ENCODE measurements at places on chromosomes 1 and 21.

DNA sequence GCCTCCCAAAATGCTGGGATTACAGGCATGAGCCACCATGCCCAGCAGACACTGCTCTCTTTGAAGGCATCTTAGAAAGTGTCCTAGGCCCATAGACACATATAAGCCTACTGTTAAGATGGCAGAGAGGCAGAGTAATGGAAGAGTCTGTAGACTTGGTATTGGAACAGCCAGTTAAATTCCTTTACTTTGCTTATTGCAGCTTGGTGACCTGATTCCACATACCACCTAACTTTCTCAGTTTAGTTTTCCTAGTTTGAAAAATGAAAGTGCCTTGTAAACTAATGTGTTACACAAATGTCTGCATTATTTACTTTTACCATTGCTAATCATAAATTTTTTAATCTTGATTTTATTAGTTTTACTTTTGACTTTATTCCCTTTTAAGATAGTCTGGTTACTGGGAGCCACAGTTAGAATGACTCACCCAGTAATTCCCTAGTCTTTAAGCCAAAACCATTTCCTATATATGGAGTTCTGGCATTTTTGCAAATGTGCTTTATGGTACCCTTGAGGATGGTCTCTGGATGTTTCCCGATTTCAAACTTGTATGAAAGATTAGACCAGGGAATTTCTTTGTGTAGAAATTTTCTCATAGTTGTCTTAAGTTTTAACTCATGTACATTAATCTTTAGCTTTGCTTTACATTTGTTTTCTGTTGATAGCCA, 6.4 kb downstream of the SMAP2 start:
- DNase-seq, result peak; percentile 75

GRCh38 chr1:29292344-29292743, 56.0 kb downstream of the PTPRU start:
- DNase-seq, result no peak

DNA sequence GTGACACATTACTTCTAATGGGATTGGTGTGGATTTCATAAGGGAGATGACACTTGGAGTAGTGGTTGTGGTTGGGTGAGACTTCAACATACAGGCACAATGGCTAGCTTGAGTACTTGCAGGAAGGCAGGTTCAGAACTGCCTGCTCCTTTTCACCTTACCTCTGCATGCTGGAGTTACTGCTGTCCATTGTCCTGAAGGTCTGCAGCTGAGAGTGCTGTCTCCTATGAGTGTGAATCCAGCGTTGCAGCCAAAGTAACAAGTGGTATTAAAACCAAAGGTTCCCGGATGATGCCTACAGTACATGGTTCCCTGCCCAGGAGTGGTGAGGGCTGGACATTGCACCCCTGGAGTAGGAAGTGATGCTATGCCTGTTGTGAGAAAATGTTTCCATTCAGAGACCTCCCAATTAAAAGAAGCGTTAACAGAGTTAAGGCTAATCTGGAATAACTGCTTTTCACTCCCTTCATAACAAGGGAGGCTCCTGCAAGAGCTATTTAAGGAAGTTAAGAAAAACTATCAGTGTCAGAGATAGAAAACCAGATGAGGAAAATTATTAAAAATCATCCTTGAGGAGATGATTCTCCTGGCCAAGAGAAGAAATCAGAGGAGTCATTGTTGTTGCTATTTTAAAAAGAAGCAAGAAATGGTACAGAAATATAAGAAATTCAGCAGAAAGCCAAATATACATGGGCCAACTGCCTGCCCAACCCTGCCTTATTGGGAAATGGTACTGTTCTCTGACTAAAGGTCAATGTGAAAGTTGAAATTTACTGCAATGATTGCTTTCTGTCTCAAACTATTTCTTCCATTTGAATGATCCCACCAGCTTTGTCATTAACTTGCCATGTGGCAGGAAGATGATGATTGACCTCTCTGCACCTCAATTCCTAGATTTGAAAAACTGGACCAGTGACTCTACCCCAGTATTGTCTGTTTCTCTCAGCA, 9.8 kb upstream of the F5 start:
- peak; percentile 27 for DNase-seq

- peak; percentile 16 for DNase-seq
Observed at GRCh38 chr1:84407958-84408422, 9.7 kb downstream of the DNASE2B start.

- DNase-seq, result no peak
Observed at GRCh38 chr1:165174491-165174890, 182.0 kb downstream of the LMX1A start.

GRCh38 chr1:236795757-236796667, 920 bp downstream of the MTR start:
- peak; percentile 60 for DNase-seq

DNA sequence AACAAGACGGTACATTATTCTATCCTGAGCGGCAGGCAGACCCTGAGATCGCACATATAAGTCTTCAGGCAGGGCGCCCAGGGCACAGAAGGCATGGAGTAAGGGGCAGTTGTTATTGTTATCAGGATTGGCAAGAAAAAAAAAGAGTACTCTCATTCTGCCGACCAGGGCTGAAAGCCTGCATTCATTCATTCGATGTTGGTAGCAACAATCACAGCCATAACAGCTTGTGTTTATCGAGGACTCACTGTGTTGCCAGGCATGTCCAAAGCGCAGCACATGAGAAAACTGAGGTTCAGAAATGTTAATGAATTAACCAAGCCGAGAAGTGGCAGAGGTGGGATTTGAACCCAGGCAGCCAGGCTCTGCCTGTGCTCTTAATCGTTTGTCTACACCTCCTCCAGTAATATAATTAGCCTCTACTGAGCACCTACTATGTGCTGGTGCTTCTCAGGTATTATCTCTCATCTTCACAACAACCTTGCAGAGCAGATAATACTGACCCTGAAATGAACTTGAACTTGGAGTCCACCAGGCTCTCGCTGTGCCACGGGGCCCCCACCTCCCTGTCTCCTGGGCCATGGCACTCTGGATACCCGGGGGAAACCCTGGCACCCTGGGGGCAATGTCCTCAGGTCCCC, 56.2 kb downstream of the TAS1R2 start:
- DNase-seq, result no peak

- DNase-seq, result peak; percentile 72
Observed at GRCh38 chr1:117674521-117675400, 68.9 kb downstream of the TENT5C start.

DNA sequence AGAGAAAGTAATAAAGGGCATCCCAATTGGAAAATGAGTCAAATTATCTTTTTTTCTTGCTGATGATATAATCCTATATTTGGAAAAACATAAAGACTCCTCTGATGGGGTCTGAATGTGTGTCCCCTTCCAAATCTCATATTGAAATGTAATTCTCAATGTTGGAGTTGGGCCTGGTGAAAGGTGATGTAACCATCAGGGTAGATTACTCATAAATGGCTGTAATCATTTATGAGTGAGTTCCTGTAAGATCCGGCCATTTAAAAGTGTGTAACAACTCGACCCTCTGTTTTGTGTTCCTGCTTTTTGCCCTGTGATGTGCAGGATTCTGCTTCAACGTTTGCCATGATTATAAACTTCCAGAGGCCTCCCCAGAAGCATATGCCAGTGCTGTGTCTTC, 44.3 kb upstream of the MAP1LC3C start:
- no peak for DNase-seq

DNA sequence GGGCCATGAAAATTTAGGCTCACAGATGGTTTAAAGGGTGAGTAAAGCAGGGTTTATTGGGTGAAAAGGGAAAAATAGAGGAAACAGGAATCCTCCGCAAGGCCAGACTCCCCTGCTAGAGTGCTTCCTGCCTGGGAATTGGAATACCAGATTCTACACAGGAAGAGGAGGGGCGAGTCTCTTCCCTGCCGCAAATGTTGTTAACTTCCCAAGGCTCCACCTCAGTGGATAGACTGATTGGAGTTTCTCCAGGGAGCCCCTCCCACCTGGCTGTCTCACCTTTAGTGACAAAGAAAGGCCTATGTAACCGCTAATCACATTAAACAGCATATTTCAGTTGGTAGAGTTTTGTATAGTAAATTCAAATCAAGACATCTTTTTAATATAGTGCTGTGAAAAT, 1450.1 kb downstream of the KCNT2 start:
- no peak for DNase-seq

GRCh38 chr1:203990118-203990517, 82.8 kb upstream of the SOX13 start:
- DNase-seq, result no peak

- no peak for DNase-seq
Observed at GRCh38 chr1:15886611-15887167, 39.2 kb downstream of the SPEN start.

- DNase-seq, result no peak
Observed at GRCh38 chr1:160618327-160618726, 28.5 kb downstream of the SLAMF1 start.

GRCh38 chr1:29895201-29895600, 658.9 kb downstream of the PTPRU start:
- no peak for DNase-seq

- no peak for DNase-seq
Observed at GRCh38 chr1:55775007-55775406, 559.8 kb upstream of the USP24 start.

DNA sequence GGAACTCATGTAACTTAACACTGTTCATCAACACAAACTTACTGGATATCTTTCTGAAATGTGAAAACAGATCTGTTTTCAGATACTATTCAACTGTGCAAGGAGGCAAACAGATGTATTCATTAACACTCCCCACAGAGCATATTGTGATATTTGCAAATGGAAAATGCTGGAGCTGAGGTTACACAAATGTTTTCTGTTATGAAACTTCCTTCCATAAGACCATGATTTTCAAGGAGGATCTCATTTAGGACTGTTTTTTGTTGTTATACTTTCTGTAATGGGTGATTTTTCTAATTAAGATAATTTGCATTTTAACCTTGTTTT, 56.1 kb downstream of the GABPA start:
- no peak for DNase-seq

DNA sequence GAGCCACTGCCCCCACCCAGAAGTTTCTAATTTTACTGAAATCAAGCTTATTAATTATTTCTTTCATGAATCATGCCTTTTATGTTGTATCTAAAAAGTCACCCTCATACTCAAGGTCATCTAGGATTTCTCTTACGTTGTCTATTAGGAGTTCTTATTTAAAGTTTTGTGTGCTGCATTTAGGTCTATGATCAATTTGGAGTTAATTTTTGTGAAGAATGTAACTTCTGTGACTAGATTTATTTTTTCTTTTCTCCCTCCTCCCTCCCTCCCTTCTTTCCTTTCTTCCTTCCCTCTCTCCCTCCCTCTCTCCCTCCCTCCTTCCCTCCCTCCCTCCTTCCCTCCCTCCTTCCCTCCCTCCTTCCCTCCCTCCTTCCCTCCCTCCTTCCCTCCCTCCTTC, 317.6 kb downstream of the PLA2G4A start:
- DNase-seq, result no peak

DNA sequence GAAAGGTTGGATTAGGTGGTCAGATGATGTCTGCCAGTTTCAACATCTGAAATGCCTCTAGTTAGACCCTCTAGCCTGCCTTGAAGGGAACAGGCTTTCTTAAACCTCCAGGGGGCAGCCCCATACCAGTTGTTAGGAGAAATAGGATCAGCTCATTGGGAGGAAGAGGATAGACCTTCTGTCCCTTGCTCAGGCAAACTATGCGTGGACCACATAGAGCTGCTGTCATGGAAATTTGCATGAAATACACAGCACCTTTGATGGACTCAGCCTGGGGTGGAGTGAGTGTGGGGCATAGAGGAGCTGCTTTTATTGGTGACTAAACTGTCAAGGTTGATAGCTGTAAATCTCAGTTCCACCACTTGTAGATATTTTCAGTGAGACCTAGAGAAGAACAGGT, 38.4 kb upstream of the SPAG17 start:
- peak; percentile 3 for DNase-seq
